ENCODE measurements at places on chromosomes 6 and 20. TPM values are rescaled to one million over a fixed set of nuclear protein-coding genes. Genes with fewer than 3 reads are reported as not detected.
A peak's percentile ranks its signal among the peaks of the same experiment; 100 is the strongest.

DNA sequence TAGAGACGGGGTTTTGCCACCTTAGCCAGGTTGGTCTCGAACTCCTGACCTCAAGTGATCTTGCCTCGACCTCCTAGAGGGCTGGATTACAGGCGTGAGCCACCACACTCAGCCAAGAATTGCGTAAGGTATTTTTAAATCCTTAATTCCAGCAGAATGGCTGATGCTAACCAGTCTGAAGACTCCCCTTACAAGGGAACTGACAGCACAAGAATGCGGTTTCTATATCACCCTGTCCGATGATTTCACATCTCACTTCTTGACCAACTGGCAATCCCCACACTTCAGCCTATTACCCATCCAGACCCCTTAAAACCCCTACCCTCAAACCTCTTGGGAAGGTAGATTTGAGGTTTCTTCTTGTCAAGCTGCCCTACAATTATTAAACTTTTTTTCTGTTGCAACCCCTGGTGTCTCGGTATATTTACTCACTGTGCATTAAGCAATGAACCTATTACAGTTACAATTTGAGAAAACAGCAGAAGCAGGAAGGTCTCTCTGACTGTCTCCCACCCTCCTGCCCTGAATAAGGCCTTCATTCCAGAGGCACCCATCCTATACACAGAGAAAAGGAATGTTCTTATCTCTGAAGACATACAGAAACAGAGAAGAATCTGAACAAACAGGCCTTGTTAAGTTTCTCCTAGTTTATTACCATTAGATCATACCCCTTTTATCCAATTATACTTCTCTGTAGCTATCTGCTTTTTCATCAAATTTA, 164.9 kb downstream of the ARHGAP18 start:
- DNase-seq, result no peak

DNA sequence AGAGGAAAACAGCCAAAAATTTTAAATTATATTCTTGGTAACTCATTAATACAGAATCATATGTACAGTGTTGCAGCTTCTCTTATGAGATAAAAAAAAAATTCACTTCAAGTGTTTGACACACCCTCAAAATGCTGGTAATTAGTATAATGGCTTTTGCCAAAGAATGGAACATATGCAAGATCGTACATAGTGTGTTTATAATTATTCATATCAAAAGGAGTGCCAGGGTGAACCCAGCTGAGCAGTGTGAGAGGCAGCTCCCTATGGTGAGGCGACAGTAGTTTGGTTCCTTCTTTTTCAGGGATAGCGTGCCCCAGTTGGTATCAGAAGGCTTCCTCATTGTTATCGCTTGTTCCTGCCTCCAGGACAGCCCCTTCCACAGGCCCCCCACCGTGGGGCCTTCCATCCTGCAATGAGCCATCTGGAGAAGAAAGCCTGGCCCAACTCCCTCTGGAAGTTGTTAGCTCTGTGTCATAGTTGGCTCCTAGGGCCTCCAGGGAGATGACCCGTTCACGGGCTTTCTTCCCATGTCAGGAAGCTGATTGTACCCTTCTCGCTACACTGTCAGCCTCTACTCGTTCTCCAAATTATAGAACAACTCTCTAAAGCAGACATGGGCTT, 150.7 kb downstream of the FRK start:
- DNase-seq, result no peak

GRCh38 chr6:33540768-33541167, 39.3 kb downstream of the BAK1 start:
- DNase-seq, result no peak

- DNase-seq, result no peak
Measured at GRCh38 chr20:19785173-19785982, 27.3 kb downstream of the RIN2 start.

DNA sequence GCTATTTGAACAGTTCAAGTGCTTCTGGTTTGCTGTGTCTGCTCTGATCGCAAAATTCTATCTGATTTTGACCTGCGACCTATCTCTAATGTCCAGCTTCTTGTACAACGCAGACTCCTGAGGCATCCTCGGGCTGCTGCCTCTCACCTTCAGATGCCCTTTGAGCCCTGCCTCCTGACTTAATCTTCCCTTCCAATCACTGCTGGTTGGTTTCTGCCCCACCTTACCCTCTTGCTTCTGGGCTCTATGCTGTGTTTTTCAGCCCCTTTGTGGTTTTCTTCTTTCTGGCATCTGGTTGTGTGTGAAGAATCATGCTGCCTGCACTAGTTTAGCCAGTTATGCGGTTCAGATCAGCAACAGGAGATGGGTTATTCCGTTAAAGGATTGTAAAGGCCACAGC, 131.2 kb upstream of the THEMIS start:
- DNase-seq, result no peak

GRCh38 chr6:134172706-134173365, 120.4 kb upstream of the SLC2A12 start:
- DNase-seq, result no peak

- DNase-seq, result no peak
Measured at GRCh38 chr6:156806155-156806554, 29.0 kb downstream of the ARID1B start.

GRCh38 chr20:32070282-32070681, 18.2 kb downstream of the HCK start:
- DNase-seq, result no peak

GRCh38 chr6:797479-798077, 104.6 kb upstream of the EXOC2 start:
- no peak for DNase-seq

- peak; percentile 87 for DNase-seq
Measured at GRCh38 chr20:43558412-43559146, at the start of gene SGK2. Gene SGK2, plus strand, starts transcription at chr20:43559027. Its CDS starts 7,469 bp downstream, at chr20:43566496.

- DNase-seq, result no peak
Measured at GRCh38 chr6:44576132-44576631, 188.7 kb downstream of the CDC5L start.

The SLC24A3 gene
- total RNA-seq, result not detected

DNA sequence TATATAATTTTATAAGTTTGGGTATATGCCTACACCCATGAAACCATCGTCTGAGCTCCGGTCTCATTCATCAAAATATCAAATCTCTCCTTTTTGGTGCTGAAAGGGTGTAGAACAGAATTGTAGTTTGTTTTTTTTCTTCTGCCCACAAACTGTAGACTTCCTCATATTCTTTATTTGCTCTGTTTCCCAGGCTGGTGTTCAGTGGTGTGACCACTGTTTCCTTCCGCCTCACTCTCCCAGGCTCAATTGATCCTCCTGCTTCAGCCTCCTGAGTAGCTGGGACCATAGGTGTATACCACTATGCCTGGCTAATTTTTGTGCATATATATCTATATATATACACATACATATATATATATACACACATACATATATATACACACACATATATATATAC, 139.6 kb upstream of the HCRTR2 start:
- no peak for DNase-seq

The PRDM13 gene
- not detected for total RNA-seq

DNA sequence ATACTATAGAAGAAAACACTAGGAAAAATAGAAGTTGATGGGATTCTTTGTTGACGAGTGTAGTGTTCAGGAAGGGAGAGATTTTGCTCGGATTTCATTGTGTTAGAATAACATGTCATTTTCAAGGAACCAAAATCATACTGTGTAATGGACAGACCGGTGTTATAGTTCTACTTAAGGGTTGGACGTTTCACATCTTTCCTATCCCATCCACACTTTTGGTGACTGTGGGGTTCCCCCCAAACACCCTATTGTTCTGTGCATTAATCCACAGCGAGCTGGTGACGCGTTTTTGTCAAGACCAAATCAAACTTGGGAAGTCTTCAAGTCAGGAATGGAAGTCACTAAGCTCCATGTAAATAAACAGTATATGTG, 43.3 kb downstream of the TRIM27 start:
- DNase-seq, result no peak

The MYH7B gene
- 0.04 TPM for total RNA-seq

The HDAC2 gene
- total RNA-seq, result 113 TPM

The TCP11 gene
- not detected for total RNA-seq

- no peak for DNase-seq
Measured at GRCh38 chr20:3730803-3731672, 1.4 kb upstream of the HSPA12B start.

DNA sequence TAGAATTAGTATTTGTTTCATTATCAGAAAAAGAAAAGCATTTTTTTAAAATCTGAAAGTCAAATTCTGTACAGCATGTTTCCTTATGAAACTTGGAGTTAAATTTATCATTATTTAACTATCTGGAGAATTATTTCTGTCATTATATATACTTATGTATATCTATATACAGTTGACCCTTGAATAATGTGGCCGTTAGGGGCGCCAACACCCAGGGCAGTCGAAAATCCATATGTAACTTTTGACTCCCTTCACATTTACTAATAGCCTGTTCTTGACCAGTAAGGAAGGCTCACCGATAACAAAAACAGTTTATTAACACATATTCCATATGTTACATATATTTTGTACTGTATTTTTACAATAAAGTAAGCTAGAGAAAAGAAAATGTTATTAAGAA, 341.2 kb downstream of the ADGRB3 start:
- DNase-seq, result no peak

DNA sequence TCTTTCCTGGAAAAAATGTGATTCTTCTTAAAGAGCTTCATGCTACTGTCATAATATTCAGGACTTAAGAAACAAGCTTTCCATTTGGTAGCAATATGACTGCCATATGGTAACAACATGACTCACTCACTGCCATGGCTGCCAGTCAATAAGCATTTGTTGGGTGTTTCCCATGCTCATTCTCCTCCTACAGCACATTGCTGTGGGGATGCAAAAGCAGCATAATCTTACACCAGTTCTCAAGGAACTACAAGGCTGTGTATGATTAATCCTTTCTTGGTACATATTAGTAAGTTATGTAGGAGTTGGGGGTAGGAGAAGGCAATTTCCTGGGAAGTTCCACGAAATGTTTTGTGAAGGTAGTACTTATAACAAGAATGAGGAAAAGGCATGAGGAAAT, 76.7 kb downstream of the CEP162 start:
- DNase-seq, result peak; percentile 1

The PRKN gene
- 1.6 TPM for total RNA-seq

The ELOVL4 gene
- 2.8 TPM for total RNA-seq

GRCh38 chr6:53761036-53761435, 33.8 kb upstream of the LRRC1 start:
- no peak for DNase-seq

DNA sequence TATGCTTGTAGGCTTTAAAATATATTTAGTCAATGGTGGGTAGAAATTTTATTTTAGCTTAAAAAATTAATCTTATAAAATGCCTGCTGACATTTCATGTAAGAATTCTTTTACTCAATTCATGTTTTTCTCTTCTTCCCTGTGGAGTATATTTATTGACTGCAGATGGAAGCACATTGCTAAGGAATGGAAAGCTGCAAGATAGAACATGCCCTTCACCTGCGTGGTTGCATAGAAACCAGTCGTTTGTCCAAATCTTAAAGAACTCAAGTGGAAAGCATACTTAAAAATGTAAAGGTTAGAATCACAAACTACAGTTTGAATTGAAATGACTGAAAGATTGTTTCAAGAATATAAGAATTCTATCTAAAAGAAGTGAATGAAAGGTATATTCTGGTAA, 30.7 kb downstream of the C6orf163 start:
- DNase-seq, result no peak

DNA sequence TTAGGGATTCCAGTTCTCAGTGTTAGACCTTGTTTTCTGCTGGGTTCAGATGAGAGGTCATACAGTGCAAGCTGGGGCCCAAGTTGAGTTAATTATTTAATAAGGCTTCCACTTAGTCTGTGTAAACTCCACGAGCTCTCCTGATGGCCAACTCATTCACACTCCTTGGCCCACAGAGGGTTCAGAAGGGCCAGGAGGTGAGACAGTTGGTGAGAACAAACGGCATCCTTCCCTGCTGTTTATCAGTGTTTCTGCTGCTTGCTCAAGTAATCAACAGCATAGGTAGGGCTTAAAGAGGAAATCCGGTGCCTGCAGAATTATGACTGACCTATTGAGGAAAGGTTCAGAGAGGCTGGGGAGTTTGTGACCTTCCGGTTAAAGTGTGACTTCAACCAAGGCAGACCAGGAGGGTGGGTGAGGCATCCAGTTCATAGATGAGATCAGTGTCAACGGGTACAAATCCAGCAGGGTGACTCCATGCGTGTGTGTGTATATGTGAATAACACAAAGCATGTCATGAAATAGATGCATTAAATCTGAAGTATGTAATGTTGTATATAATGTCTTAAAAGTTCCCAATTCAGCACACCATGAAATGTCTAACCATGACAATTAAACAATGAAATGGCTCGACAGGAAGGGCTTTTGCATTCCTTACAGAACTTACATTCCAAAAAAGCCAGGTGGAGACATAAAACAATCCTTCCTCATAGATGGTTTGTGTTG, 37.4 kb upstream of the BCAS1 start:
- DNase-seq, result no peak

GRCh38 chr20:9408422-9409300, 105.7 kb upstream of the LAMP5 start:
- no peak for DNase-seq

The CUTA gene
- 226 TPM for total RNA-seq

DNA sequence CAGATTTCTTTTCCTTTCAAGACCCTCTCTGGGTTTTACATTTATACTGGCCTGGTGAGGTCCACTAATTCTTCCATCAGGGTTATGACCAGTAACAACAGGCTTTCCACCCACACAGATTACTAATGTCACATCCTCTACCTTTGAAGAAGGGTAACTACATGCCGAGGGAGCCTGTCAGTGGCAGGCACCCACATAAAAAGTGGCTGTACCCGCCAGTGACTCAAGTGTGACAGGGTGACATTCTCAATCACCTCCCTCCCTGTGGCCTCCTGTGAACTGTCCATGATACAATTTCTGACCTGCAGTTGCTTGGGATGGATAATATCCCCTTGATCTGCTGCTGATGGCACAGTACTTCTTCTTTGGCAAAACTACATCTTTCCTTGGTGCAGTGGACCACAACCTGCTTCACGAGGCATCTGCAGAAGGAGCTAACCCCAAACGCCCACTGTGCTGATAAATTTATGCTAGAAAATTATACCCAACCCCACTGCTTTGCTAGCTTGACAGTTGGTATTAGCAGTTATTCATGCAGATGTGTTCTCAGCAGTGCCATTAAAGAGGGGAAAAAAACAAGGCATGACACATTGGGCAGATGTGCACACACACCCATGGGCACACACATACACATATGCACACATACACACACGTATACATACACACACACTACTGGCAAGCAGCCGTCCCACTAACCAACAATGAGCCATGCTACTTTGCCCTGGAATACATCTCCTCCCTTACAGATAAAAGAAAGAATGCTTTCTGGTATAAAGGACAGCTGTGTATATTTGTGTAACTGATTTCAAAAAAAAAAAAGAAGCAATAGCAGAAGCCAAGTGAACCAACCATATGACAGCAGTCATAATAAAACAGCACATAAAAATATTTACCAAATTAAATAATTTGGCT, 20.8 kb downstream of the GFOD1 start:
- no peak for DNase-seq

DNA sequence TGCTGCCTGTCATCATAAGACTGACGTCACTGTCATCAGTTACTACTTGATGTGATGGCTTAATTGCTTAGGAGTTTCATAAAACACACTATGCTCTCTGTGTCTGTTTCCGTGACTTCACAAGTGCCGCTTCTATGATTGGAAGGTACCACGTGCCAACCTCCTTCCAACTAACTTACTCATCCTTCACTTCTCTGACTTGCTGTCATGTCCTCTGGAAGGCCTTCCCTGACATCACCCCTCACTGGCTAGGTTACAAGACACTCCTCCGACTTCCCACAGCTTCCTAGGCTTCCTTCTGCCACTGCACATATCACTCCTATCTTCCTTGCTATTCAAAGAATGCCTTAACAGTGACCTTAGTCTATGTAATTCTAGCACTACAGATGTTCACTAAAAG, 20.4 kb downstream of the SERINC3 start:
- DNase-seq, result no peak
